Activated T-cell treated with anti-CD3 and anti-CD28 coated beads, Interleukin-2, amount 50 U/mL, for 4 hours (primary cell): ENCODE measurements at places on chromosomes 5 and 9.

DNA sequence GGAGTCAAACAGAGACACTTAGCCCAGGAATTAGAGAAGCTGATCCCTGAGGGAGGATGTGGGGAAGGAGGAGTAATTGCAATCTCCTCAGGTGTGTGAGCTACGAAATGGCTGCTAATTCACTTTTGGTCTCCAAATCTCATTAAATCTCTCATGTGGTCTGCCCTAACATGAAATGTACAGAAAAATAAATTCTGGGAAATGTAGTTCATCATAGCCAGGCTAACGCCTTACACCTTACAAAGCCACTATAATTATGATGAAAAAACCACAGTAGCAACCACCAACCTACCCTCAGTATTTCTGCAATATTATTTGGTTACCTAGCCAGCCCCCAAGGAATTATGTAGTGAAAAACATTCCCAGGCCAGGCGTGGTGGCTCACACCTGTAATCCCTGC lies 354.0 kb downstream of the TMEM167A start:
- DNase-seq = no peak

GRCh38 chr9:120759755-120760400 lies 33.3 kb downstream of the FBXW2 start:
- no peak for DNase-seq

GRCh38 chr5:76821136-76821535 lies 2.3 kb downstream of the F2RL1 start:
- no peak for DNase-seq

GRCh38 chr5:38554403-38554802 lies 2.0 kb downstream of the LIFR start:
- DNase-seq = no peak

GRCh38 chr5:106290841-106291240 lies 1379.9 kb downstream of the EFNA5 start:
- DNase-seq = no peak

- DNase-seq = no peak
These were observed 27.1 kb downstream of the GSN start for GRCh38 chr9:121294866-121295661.

- no peak for DNase-seq
These were observed 32.7 kb upstream of the SLCO6A1 start for GRCh38 chr5:102531506-102531905.

- DNase-seq = no peak
These were observed 138.7 kb downstream of the ALDH1A1 start for GRCh38 chr9:72814083-72814597.

DNA sequence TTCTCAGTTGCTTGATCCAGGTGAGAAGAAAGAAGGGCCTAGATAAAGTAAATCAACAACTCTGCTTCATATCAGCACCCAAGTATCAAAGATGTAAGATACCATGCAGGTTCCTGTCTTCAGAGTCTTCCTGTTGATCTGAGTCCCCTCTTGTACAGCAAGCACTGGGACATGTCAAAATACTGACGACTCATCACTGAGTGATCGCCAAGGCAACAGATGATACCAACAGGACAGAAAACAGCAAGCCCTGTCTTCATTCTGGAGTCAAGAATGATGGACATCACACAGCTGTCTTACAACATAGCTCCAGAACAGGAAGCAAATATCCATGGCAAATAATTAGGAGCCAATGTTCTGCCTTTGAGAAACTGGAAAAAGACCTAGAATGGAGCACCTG lies 83.7 kb downstream of the TARS1 start:
- no peak for DNase-seq

DNA sequence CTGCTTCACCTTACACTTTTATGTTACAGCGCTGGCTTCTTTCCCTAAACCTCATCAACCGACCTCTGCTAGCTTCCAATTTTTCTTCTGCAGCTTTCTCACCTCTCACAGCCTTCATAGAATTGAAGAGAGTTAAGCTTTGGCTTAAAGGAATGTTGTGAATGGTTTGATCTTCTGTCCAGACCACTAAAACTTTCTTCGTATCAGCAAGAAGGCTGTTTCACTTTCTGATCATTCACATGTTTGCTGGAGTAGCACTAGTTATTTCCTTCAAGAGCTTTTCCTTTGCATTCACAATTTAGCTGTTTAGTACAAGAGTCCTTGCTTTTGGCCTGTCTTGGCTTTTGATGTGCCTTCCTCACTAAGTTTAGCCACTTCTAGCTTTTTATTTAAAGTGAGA lies 49.5 kb downstream of the NR3C1 start:
- no peak for DNase-seq

- no peak for DNase-seq
These were observed 670.8 kb downstream of the ACTL7B start for GRCh38 chr9:108184941-108185340.

GRCh38 chr5:174571662-174572397 lies 152.6 kb upstream of the MSX2 start:
- DNase-seq = no peak

DNA sequence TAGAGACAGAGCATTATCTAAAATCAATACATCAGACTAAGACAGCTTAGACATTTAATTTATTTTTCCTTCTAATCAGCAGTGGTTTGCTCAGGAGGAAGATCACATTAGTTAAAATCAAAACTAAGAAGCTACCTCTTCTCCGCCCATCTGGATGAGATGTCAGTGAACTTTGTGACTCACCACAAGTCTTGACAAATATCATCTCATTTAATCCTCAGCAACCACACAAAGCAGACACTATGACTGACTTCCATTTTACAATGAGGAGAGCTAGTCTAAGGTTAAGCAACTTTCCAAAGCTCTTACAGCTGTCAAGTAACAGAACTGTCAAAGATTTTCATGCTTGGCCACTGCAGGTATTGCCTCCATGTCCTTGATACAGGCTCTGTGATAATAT lies 289.5 kb downstream of the DEPDC1B start:
- DNase-seq = no peak

DNA sequence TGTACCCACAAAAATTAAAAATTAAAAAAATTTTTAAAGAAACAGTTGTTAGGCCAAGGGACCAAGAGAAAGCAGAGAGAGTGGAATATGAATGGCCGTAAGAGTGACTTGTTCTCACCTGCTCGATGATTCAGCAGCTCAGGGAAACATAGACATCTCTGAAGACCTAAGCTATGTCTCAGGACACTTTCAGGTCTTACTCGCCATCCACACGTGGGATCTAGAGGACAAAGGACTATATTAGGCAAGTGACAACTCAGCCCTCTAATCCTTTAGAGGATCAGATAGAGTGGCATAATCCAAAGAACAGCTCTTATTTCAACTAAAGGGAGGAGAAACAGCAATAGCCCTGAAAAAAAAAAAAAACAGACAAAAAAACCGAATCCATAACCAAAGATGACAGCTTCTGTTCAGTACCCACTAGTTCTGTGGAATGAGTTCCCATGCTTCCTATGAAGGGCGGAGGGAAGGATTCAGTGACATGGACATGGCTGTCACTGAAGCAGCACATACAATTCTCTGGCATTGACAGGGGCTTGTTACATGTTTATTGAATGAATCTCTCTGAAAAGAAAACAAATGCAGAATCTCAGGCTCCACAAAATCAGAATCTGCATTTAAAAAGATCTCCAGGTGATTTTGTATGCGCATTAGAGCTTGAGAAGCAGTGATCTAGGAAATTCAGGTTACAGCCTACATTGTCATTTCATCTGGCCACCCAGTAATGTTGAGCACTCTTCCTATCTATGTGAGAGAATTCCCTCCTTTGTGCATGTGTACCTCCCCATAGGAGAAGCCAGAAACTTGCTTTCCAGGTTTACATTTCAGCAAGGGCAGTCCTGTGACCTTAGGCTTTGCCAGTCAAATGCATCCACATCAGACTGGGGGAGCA lies 96.0 kb downstream of the KIAA1958 start:
- no peak for DNase-seq

DNA sequence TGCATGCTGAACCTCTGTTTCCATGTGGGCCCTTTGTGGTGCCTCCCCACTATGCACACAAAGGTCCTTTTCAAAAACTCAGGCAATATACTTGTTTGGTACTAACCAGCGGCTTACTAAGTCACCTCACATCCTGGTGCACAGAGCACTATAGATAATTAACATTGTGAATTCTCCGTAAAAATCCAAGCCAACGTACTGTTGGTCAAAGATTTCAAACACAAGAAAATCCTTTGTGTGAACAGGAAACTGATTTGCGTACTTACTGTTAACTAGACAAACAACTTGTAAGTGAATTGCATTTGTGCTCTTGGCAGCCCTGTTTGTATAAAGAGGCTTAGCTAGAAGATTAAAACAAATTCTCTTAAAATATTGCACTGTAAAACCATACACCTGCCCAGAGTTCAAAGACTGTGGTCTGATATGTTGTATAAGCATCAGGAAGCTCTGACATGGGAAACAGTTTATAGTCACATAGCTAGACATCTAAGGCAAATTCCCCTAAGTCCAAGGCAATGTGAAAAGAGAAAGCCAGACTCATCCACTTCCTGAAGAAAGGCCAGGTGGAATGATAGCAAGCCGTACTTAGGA lies 125.0 kb upstream of the SLC12A2 start:
- DNase-seq = no peak

DNA sequence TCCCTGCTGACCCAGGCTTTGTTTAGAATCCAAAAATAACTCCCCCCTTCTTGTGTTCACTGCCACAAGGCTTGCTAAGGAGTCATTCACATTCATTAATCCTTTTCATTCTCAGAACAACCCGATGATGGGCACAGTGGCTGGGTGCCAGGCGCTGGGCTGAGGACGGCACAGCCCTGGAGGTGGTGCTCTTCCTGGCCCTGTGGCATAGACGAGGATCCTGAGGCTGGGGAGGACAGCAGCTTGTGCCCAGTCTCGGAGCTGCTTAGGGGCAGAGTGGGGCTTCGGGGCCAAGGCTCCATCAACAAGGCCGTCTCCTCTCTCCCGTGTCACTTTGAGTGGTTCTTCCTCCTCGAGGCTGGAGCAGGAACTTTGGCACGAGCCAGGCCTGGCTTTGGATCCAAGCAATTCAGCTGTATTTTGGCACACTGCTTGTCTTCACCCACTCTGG lies 166.7 kb downstream of the TTLL11 start:
- DNase-seq = no peak
